Fibroblast of skin of left biceps (primary cell): ENCODE measurements at places on chromosomes 5 and 9.

DNA sequence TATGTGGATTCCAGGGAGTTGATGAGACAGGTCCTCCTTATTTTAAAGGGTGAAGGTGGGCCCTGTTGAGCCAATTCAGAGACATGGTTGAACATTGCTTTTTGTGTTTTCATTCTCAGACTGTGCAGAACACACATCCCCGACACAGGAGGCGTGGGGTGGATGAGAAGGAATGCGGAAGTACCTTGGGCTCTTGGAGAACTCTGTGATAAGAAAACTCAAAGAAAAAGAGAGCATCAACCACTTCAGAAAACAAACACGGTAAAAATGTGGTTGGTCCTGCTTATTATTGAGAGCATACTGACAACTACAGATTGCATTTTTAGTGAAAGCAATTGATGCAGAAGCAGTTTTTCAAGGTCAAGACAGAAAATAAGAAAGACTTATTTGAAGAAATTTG lies 659.8 kb downstream of the IRX1 start:
- DNase-seq, result no peak

DNA sequence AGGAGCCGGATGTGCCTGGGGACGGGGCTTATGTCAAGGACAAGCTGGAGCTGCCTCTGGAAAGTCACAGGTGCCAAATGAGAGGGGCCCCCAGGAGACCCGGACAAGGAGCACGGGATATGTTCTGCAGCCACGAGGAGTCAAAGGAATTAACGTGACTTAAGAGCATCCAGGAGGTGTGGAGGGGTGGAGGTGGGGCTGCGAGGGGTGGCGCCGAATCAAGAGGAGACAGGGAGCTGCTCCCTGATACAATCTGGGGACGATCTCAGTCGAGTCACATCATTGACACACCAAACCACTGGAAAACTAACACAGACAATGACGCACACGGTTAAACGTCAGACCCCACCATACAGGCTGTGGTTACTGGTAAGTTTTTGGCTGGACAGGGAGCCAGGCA lies 10.4 kb downstream of the CCDC127 start:
- DNase-seq, result no peak

DNA sequence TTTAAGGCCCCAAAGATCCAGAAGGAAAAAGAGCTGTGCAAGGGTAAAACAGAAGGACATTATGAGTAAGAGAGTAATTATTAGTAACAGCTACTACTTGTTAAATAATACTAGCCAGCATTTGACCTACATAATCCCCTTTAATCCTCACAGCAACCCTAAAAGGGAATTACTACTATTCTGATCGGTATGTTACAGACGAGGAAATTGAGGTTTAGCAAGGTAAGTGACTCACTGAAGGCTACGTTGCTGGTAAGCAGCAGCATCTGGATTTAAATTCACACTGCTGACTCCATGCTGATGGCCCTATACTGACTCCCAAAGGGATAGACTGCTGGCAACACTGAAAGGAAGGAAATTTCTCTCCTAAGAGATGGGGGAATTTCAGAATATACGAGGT lies 3.7 kb upstream of the FSD1L start:
- peak; percentile 36 for DNase-seq

DNA sequence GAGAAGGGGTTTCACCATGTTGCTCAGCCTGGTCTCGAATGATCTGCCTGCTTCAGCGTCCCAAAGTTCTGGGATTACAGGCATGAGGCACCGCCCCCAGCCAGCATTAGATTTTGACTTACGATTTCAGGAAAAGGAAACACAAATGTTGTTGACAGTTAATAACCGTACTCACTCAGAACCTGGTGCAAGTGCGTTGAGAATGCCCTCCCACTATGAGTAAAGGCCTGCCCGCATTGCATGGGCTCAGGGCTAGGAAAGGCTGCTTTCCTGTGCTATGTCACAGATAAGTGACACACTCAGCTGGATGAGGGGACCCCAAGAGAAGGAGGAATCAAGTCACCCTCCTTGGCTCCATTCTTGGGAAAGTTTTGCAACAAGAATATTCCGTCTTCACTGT lies 42.4 kb downstream of the NDST1 start:
- DNase-seq, result no peak

GRCh38 chr9:135821116-135821515 lies 86.2 kb downstream of the CAMSAP1 start:
- no peak for DNase-seq

DNA sequence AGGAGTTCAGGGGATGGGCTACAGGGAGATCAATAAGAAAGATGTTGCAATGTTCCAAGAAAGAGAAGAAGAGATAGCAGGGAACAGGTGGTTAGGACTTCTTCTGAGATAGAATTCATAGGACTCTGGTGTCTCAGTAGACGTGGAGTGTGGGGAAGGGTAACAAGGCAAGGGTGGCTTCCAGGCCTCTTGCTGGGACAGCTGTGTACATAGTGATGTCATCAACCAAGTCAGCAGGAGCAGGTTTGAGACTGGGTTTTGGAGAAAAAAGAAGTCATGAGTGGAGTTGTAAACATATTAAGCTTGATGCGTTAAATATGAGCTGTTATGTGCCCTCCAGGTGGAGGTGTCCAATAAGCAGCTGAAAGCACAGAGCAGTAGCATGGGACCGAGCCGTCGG lies 211.8 kb upstream of the RASEF start:
- DNase-seq, result no peak

GRCh38 chr5:88480245-88480644 lies 211.6 kb upstream of the TMEM161B start:
- no peak for DNase-seq

DNA sequence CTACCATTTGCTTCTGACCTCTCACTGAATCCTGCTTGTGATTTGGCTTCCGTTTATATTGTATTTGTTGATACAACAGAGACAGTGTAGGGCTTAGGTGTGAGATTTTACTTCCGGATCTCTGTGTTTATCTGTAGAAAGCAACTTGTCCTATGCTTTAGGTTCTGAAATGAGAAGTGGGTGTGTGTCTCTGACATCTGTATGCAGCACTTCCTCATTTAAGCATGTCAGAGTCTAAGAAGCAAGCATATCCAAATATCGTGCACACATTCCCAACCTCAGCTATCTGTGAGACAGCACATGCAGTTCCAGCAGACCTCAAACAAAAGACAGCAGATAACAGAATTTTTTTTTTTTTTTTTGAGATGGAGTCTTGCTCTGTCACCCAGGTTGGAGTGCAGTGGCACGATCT lies 16.3 kb downstream of the KLF9 start:
- no peak for DNase-seq

- peak; percentile 56 for DNase-seq
Observed at GRCh38 chr5:143713047-143714003, 98.6 kb upstream of the HMHB1 start.

DNA sequence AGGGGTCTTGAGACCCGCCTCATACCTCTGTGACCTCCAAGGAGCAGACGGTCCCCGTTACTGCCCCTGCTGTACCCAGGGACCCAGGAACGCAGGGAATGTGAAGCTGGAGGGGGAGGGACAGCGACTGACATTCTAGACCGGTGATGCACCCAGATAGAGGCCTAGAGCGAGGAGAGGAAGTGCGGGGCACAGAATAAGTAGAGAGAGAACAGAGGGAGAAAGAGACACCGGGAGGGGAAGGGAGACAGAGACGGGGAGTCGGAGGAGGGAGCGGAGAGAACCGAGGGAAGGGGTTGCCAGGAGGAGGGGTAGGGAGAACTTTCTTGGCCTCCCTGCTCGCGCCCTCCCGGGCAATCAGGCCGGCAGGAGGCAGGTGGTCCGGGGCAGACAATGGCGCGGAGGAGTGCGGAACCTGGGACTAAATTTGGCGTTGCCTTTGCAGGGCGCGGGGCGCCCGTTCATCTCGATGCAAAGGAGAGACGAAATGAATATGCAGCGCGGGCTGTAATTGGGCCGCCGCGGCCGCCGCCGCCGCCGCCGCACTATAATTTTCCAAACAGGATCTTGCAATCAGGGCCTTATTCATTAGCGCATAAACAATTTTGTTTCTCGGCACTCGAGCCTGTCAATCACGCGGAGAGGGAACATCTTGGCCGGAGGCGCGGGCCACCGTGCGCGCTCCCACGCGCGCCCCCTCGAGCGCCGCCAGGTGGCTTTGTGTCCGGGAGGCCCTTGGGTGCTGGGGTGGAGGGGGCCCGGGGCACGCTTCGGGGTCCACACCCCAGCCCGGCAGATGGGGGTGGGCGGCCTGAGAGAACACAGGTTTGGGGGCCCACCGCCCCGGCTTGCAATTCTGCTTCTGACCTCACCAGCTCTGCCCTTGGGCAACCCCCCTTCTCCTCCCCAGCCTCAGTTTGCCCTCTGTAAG lies 33.0 kb downstream of the NDUFA8 start:
- DNase-seq, result peak; percentile 17

GRCh38 chr9:17490110-17490509 lies 88.8 kb upstream of the SH3GL2 start:
- DNase-seq, result no peak

DNA sequence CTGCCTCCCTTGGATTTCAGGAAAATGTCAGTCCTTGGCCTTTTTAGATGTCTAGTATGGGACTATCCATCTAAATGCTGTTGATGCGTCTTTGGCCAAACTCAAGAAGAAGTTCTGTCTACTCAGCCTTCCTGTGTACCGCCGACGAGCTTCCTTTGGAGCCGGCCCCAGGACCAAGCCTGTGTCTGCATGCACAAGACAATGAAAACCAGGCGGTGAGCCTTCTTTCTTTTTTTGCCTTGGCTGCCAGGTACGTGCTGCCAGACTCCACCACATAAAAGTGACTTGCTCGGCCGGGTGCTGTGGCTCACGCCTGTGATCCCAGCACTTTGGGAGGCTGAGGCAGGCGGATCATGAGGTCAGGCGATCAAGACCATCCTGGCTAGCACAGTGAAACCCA lies 6.0 kb upstream of the NEURL1B start:
- DNase-seq, result no peak

- DNase-seq, result no peak
Observed at GRCh38 chr9:90904706-90905478, 103.3 kb downstream of the SYK start.

DNA sequence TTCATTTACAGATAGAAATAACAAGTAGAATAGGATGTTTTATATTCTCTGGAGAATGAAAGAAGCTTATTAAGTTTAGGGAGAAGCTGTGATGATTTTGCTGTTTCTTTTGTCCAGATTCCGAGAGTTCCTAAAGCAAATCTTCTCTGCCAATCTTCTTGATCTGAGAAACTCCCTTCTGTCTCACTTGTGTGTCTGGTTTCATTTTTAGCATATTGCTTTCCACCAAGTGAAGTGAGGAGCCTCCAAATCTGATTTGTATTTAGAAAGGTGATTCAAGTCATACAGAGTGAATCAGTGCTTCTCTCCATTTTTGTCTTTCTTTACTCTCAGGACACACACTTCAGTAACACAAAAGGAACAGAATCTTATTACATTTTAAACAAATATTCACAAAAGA lies 48.4 kb downstream of the STX17 start:
- DNase-seq, result no peak

- peak; percentile 75 for DNase-seq
Observed at GRCh38 chr9:89941875-89942274, 337.1 kb downstream of the GADD45G start.

- no peak for DNase-seq
Observed at GRCh38 chr5:96337048-96337781, 95.8 kb downstream of the PCSK1 start.

DNA sequence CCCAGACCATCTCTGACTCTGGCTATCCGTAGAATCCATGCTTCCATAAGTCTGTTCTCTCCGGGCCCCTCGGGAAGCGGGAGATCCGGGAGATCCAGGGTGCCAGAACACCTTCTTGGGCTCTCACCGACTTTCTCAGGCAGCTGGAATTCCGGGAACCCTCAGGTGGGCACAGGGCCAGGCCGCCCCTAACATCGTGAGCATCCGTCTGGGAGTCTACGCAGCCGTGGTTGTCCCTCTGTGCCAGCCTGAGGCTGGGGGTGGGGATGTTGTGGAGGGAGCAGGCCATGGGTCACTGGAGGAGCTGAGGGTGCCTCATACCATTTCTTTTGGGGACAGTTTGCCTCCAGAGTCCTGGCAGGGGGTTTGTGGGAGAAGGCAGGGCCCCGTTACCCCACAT lies 92.3 kb upstream of the COL5A1 start:
- no peak for DNase-seq

DNA sequence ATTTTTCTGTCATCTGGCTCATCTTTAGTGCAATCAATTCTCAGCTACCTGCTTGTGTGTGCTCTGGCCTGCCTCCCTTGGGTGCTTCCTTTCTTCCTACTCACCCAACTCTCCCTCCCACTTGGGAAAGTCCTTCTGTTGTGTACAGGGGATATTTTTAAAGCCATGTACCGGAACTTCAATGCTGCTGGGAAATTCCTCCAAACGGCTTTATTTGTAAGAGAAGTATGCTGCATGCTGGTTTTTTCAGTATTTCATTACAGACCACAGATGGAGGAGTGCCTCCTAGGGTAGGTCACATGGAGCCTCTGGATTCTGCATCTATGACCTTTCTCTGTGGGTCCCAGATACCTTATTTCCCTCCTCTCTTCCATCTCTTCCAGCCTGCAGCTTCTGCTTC lies 5.4 kb upstream of the HMHB1 start:
- no peak for DNase-seq

DNA sequence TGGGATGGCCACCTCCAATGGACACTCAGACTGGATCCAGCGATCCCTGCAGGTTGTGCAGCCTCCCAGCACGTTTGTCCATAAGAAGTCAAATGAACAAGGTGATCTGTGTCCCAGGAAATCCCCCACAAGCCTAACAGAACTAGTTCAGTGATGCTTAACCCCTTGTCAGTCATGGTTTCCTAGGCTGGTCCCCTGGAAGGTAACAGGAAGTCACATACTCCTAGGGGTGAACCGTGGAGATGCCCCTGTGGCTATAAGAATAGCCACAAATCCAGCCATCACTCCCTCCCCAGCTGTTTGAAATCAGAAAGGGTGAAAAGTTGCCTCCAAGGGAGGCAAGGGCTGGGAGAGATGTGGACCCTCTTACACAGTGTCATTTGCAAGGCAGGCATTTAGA lies 22.5 kb downstream of the PAX5 start:
- DNase-seq, result no peak
